ENCODE measurements at places on chromosomes 16 and 17.

- DNase-seq, result no peak
These were observed 15.5 kb downstream of the SNF8 start for GRCh38 chr17:48928876-48929811.

GRCh38 chr16:50839920-50840729, 98.2 kb downstream of the CYLD start:
- no peak for DNase-seq

DNA sequence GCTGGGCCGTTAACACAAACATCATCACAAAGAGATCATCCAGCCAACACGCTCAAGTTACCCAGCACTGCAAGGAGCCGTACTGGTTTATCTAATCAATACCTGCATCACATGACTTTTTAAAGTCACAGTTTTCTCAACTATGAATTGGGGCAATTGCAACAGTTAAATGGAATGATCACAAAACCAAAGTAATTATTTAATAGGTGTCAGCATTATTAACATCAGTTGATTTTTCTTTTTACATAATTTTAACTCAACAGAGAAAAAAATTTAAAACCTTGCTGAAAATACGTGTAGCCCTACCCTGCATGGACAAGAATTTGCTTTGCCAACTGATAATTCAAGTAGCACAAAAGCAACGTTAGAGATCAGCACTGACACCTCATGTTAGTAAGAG, 95.7 kb upstream of the SOX9 start:
- no peak for DNase-seq

DNA sequence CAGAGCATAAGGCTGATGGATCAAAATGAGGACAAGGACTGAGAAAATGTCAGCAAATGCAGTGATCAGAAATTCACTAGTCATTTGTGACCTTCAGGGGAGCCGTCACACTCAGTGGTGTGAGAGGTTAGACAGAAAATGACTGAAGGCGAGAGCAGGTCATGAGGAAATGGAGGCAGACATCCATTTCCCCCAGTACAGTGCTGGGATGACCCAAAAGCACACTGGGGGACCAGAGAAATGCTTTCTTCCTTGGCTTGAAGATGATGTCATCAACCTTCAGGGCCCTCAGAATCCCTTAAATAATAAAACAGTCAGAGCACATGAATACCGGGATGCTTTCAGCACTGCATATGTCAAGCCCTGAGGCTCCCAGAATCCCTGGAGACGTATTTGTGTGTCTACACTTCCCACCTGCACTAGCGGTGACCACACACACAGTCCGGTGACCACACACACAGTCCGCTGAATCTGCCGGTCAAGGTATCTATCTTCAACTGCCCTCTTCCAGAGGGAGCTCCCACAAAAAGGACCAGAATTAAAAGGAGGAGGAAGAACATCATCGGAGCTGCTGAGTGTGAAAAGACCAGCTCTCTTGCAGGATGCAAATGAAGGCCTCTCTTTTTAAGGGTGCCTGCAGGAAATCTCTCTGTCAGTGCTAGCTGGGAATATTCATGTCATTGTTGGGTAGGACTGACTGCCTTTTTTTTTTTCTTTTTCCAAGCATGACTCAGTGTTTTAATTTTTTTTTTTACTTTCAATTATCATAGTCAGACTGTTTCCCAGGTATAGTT, 8.2 kb downstream of the UBE2O start:
- no peak for DNase-seq
